Activated CD4-positive, alpha-beta T cell treated with anti-CD3 and anti-CD28 coated beads, Interleukin-2, amount 10 ng/mL, durations not matched to agents 24 days and 14 days (primary cell): ENCODE measurements at places on chromosomes 1 and 21.

DNA sequence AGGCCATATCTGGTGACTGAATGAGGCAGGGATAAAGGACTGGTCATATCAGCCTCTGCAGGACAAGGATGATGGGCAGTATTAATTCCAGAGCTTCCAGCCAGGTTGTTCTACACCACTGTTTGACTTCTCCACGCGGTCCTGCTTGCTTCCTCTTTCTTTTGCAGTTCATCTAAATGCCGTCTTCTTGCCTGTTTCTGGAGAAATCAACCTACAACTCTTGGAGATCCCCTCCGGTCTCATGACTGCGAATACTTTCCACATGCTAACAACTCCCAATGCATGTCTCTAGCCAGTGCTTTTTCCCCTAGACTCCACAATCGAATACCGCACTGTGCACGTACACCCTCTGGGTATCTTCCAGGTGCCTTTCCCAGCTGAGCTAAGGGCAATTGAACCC, 14.1 kb upstream of the TIAM1 start:
- no peak for DNase-seq

- DNase-seq = no peak
Measured at GRCh38 chr1:240831191-240831631, 219.3 kb upstream of the GREM2 start.

- DNase-seq = no peak
Measured at GRCh38 chr1:154589780-154590179, 18.2 kb downstream of the ADAR start.

DNA sequence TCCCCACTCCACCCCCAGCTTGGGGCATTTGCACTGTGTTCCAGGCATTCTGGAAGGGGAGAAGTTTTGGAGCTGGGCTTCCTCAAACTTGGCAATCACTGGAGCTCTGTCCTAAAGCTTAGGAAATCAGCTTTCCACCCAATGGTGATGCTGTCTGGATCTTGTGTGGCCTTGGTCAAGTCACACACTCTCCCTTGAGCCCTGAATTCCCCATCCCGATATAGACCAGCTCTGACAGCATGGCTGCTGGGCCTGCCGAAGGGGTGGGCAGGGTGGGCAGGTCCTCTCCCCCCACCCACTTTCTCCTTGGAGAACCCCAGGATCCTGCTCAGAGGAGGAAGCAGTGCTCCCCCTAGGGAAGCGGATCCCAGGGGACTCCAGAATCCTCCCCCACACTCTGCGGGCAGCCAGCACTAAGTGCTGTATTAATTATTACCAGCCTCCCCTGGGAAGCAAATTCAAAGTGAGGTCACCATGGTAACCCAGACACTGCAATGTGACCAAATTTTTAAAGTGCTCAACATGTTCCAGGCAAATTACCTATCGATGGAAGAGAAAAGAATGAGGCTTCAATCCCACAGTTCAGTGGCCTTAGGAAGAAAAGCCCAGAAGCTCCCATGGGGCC, 21.3 kb upstream of the LDLRAP1 start:
- DNase-seq = no peak

GRCh38 chr1:179447489-179447888, 81.7 kb downstream of the AXDND1 start:
- DNase-seq = peak; percentile 58

DNA sequence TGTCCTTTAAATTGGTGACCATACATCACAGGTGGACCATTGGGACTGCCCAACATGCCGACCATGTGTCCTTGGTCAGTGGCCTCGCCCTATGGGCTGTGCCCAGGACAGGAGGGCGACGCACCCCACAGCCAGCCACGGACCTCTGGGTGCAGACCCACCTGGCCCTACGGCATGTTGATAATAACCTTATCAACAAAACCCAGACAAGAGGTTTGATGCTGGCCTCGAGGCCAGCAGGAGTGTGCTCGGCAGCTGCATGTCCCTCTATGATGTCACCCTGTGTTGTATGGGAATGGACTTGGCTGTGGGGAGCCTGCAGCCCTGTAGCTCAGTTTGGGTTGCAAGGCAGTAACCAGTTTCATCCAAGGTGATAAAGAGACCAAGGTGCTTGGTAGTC, 32.1 kb downstream of the SLC37A1 start:
- no peak for DNase-seq

GRCh38 chr1:182861994-182862393, 22.8 kb downstream of the DHX9 start:
- DNase-seq = no peak

- no peak for DNase-seq
Measured at GRCh38 chr1:17265162-17265561, 16.3 kb downstream of the PADI3 start.

DNA sequence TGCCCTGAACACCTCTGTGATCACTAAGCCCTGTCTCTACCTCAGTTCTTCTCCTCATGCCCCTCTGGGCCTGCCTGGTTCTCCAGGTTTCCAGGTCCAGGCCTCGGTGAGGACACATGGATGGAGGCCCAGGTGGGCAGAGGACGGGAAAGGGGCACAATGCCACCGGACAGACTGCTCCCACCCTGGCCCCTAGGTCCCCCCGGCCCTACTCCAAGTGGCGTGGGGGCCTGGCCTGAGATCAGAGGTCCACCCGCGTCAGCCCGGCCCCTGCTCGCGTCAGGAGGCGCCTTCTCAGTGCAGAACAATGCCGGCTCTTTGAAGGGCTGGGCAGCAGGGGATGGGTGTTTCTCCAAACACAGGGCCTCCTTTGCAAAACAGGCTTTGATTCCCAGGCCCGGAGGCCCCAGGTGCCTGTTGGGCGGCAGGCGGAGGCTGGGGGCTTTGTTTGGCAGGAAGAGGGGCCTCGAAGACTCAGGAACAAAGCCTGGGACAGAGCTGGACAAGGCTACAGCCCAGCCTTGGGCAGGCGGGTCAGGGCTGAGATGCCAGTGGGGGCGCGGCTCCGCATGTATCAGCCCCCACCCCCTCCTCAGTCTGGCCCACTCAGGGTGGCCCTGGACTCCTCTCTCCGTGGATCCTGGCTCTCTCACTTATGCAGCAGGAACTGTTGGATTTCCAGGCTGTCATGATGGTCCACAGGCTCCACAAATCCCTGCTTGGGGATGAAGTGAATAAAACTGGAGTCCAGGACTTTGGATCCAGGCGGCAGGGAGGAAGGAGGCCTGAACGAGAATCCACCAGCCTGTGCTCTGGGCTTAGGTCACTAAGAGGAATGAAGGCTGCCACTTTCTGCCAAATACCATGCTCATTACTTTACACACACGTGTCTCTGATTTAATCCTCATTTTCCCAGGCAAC, 77.4 kb upstream of the SLC2A1 start:
- DNase-seq = no peak

DNA sequence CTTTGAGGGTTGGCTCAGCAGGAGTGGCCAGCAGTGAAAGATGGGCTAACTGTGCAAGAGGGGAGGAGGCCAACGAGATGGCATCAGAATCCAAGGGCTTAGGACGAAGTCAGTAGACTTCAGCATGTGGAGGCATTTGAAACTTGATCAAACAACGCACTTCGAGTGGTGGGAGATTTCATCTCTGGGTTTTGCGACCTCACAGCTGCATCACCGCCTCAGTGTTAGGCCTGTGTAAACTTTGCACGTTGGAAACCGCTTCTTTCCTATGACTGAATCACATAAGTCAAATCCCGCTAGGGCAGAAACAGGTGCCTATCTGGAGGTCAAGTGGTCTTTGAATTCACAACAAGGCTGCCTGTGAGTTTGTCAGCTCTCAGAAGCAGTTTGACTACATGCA, 17.8 kb downstream of the TFF3 start:
- no peak for DNase-seq

DNA sequence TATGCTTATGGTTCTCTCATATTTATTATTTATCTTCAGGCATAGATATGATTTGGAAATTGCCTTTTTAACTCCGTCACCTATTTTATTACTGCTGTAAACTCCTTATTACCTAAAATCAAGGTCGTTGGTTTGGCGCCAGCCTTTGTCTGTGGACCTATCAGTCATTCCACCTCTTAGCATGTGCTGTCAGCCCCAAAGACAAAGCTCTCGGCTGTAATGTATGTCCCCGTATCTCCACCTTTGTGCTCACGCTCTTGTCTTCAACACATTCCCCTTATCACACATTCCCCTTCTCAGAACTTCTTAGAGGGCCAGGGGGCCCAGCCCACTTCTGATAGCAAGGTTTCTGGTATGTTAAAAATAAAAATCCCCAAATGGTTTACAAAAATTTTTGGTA, 342.2 kb downstream of the RYR2 start:
- no peak for DNase-seq

DNA sequence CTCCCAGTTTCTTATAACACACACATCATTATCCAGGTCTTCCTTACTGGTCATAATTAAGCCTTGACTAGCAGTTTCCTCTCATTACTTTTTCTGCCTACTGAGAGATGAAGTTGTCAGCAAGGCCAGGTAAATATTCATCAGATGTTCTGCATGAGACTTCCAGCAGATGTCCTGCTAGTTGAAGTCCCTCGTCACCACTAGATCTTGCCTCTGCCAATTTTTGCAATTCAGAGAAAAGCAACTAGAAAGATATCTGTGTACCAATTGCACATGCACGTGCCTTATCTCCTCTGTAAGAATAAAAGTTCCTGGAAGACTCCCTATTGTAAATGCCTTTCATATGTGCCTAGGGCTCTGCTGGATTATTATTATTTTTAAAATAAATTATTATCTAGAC, 18.3 kb downstream of the ACKR1 start:
- DNase-seq = peak; percentile 21

DNA sequence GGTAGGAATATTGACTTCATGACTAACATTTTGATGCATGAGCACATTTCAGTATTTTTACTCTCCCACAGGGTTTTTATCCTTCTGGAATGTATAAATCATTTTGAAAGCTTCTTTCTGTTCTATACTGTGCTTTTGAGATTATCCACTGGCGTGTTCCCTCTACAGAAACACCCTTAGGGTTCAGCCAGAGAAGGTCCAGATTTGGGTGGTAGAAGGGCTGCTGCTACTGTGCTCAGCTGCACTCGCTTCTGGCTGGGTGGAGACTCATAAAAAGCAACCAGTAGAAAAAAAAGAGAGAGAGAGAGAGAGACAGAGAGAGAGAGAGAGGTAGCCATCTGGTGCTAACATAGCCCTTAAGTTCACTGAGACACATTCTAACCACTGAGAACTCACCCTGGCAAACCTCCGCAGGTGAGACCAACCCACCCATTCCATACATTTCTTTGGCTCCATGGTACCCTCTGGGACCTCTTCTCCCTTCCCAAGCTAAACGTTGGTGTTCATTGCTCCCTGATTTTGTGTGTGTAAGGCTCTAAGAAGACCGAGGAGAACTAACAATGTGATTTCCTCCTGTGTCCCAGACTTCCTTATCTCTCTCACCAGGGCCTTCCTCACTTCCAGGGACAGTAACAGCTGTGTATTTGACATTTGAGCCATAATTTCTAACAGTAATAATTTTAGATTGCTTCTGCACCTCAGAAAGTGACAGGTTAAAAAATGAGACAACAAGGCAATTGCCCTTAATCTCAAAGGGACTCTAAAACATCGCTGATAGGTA, 7.2 kb downstream of the APCS start:
- DNase-seq = no peak

DNA sequence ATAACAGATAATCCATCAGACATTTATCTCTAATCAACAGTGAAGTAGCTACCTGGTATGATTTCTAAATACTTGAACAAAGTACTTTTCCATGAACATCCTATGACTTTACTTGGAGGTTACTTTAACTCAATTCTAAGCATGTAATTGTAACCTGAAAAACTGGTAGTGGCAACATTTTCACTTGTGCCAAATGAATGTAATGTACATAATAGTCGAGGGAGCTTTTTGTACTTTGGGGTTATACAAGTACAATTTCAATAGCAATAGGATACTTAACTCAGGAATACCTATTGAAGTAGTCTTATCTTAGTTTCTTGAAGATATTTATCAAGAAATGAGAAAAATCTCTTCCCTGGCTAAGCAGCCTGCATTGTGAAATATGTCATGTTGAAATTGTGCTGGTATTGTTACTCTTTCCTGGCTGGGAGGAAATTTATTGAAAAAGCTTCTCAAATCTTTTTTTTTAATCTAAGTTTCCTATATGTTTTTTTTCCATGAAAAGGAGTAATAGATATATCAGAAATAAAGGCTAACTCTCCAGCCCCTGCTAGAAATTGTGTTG, 33.7 kb upstream of the CACYBP start:
- no peak for DNase-seq

GRCh38 chr1:99580451-99580850, 65.5 kb upstream of the PALMD start:
- no peak for DNase-seq

- peak; percentile 76 for DNase-seq
Measured at GRCh38 chr1:107430540-107431228, 289.8 kb downstream of the NTNG1 start.

DNA sequence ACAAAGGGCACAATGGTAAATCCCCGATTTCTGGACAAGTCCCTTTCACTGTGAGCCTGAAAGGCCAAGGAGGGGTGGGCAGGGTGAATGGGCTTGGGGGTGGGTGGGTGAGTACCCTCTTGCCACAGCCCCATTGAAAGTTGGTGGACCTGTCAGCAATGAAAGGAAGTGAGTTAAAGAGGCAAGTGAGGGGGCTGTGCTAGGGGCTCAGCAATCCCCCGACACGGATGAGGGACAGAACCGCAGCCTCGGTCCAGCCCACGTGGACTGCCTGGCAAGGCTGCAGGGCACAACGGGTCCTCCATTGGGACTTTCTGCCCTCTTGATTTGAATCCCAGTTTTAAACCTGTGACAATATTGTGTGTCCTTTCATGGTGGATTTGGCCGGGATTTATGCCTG, 255.3 kb downstream of the FOXD2 start:
- DNase-seq = no peak

DNA sequence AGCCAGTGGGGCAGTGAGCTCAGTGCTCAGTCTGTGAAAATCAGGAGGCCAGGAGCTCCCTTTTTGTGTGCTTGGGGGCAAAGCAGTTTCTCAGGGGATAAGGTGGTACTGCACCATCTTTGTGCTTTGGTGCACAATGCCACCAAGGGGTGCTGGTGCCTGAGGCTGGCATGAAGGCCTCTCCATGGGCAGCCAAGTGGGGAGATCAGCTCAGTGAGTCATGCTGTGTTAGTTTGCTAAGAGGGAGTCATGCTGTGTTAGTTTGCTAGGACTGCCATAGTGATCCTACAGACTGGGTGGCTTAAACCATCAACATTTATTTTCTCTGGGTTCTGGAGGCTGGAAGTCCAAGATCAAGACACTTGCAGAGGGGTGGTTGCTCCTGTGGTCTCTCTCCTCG, 428.1 kb downstream of the PRDM2 start:
- DNase-seq = no peak

DNA sequence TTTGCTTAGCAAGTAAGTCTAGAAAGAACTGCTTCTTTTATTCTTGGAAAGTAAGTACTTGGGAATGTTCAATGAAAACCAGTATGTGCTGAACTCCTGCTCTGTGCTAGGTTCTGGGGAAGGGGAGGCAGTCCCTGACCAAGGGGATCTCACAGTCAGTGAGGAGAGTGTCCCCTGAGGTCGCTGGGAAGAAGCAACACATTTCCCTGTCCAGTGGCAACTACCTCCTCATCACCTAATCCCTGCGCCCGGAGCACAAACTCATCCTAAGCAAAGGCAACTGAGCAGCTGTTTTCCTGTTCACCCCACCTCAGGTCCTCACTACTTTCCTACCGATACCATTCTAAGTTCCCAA, 61.7 kb upstream of the ANGPTL1 start:
- peak; percentile 37 for DNase-seq

- DNase-seq = no peak
Measured at GRCh38 chr1:30742963-30743559, 14.5 kb downstream of the LAPTM5 start.
